ENCODE measurements at places on chromosomes 1 and 21.

DNA sequence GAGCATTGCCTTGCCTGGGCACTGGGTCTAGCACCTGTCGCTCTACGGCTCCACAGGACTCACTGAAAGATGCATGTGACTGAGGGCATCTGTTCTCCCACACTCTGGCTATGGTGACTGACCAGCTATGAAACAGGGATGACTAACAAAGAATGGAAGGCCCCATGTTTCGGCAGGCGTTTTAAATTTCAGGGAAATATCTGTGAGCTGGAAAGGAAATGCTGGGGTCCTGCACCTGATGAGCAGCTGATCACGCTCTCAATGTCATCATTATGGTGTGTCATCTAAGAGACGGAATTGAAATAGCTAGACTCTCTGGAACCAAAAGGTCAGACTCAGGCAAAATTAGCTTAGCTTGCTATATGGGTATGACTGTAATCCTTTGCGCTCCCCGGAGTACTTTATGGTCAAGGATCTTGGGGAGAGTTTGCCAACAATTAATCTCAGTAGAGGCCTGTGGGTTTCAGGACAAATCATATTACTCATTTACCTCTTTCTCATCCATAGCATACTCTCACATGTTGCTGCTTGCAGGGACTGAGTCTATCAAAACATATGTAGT is 24.5 kb upstream of the PALMD start:
- DNase-seq: no peak

- DNase-seq: no peak
These were observed 8.1 kb upstream of the TNFRSF4 start for GRCh38 chr1:1221887-1222574.

DNA sequence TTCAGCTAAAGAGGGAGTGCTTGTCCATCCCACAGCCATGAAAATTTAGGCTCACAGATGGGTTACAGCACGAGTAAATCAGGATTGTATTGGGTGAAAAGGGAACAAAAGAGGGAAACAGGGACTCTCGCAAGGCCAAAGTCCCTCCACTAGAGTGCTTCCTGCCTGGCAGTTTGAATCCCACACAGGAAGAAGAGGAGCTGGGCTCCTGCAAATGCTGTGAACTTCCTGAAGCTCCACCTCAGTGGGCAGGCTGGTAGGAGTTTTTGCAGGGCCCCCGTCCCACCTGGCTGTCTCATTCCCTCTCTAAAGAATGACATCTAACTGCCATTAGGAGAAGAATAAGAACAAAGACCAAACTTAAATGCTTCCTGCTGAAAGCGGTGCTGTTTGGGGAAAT is 712.0 kb upstream of the PRMT6 start:
- DNase-seq: peak; percentile 35

GRCh38 chr1:5423109-5423508 is 569.1 kb downstream of the NPHP4 start:
- no peak for DNase-seq

GRCh38 chr21:19197950-19198349 is 794.4 kb upstream of the TMPRSS15 start:
- no peak for DNase-seq

- DNase-seq: no peak
These were observed 20.9 kb downstream of the CD55 start for GRCh38 chr1:207342332-207342731.

DNA sequence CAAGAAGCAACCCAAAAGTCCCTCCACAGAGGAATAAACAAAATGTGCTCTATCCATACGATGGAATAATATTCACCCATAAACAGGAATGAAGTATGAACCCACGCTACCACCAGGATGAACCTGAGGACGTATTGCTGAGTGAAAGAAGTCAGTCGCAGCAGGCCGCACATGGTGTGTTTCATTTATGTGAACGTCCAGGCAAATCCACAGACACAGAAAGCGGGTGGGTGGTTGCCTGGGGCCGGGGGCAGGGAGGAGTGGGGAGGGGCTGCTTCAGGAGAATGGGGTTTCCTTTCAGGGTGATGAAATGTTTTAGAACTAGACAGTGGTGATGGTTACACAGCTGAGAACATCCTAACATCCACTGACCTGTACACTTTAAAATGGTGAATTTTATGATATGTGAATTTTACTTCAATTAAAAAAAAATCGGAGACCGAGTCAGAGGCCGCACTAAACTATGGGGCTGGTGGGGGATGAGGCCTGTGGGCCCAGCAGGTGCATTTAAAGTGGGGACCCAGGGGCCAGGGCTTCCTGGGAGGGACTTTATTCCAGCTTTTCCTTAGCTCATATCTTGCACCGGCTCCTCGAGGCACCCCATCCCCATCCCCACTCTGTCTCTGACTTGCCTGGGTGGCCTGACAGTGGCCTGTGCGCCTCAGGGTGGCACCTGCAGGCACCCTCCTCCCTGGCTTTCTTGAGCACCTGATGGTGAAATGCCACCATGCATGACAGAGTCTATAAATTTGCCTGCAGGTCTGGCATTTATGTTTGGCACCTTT is 392.6 kb upstream of the VAMP3 start:
- DNase-seq: peak; percentile 16

- peak; percentile 62 for DNase-seq
These were observed 45.9 kb upstream of the DPH5 start for GRCh38 chr1:101071470-101071891.

DNA sequence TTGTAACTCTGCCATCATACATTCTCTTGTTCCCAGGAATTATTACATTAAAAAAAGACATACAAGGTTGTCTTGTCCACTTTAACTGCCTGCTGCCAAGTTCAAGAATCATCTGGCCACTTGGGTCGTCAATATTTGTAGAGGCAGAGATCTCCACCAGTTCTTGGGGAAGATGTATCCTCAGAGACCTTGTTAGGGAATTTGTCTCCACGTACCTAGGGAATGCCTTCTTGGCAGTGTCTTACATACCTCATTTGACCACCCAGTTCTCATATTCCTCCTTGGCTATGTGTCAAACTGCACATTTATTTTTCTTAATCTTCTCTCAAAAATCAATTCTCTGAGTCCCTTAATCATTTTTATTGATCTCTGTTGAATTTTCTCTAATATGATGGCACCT is 266.0 kb downstream of the SPATA17 start:
- no peak for DNase-seq

DNA sequence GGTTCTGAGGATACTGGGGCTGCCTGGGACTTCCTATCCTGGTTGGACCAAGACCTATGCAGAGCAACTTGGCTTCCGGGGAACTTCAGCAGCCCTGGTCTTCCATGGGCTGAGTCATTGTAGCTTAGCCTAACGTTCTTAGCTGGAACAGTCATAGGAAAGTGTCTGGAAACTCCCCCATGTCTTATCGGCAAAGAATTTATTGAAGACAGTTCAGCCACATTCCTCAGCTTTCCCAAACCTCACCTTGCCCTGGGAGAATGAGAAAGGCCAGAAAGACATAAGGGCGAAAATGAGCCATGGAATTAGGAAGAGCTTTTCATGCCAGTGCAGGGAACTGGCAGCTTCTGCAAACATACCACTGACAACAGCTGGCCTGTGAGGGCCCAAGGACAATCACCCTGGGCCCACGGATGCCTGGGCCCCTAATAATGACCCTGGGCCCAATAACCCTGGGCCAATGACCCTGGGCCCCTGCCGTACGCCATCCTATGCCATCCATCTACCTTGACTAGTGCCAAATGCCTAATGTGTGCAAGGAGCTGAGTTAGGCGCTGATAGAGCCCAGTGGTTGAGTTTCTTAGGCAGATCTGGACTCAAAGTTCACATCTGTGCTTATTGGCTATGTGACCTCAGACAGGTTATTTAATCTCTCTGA is 114.4 kb upstream of the GADD45A start:
- peak; percentile 33 for DNase-seq

DNA sequence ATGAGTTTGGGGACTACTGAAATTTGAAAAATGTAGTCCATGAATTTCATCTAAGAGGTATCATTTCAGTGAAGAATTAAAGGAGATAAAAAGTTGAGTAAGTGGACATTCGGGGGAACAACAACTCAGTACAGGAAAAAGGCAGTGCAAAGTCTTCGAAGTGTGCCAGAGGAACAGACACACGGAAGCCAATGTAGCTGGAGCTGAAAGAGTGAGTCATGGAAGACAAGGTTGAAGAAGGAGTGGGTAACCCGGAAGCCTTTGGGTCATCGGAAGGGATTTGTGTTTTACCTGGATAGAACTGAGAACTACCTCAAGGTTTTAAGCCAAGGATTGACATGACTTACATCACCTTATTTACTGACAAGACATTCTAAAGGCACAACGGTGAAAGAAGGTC is 733.4 kb downstream of the NCAM2 start:
- DNase-seq: no peak

GRCh38 chr1:173393659-173394000 is 83.5 kb upstream of the PRDX6 start:
- DNase-seq: no peak

DNA sequence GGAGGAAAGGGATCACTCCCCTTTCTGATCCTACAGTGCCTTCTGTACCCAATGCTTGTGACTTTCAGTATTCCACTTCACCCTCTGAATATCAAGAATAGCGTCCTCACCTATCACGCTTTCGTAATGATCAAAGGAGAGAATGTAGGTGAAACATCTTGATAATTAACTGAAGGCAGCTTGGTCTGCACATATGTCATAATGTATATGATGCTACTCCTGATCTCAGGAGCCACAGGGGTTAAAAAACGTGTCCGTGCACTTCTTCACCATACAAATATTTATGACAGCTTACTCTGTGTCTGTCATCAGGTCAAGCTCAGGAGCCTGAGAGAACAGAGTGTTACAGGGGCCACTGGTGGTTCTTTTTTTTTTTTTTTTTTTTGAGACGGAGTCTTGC is 1.2 kb upstream of the PIK3C2B start:
- peak; percentile 59 for DNase-seq

- DNase-seq: no peak
These were observed 3.4 kb downstream of the GDAP2 start for GRCh38 chr1:117925981-117926380.

- DNase-seq: peak; percentile 56
These were observed 31.6 kb upstream of the C1orf146 start for GRCh38 chr1:92186081-92186480.

DNA sequence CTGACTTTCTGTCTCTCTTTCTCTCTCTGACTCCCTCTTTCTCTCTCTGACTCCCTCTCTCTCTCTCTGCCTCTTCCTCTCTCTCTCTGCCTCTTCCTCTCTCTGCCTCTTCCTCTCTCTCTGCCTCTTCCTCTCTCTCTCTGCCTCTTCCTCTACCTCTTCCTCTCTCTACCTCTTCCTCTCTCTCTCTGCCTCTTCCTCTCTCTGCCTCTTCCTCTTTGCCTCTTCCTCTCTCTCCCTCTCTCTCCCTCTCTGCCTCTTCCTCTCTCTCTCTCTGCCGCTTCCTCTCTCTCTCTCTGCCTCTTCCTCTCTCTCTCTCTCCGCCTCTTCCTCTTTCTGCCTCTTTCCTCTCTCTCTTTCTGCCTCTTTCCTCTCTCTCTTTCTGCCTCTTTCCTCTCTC is 18.6 kb upstream of the ANKRD45 start:
- DNase-seq: no peak

DNA sequence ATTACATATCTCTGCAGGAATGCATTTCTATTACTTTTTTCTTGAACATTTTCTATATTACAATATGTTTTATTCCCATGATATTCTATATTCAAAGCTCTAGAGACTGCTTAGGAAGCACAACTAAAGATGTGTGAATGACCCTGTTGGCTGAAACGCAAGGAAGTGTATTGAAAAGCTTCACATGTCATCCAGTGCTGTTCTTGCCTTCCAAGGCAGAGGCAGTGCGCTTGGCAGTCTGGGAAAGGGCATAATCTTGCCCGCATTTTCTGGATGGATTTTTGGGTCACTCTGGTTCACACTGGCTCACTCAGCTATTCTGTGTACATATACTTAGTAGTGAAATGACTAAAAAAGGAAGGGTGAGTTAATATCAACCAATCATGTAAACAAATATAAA is 262.4 kb downstream of the PTPRC start:
- DNase-seq: no peak

- DNase-seq: no peak
These were observed 15.4 kb downstream of the POLR3GL start for GRCh38 chr1:145979746-145980456.

- no peak for DNase-seq
These were observed 11.5 kb downstream of the TNFSF4 start for GRCh38 chr1:173195596-173196088.

DNA sequence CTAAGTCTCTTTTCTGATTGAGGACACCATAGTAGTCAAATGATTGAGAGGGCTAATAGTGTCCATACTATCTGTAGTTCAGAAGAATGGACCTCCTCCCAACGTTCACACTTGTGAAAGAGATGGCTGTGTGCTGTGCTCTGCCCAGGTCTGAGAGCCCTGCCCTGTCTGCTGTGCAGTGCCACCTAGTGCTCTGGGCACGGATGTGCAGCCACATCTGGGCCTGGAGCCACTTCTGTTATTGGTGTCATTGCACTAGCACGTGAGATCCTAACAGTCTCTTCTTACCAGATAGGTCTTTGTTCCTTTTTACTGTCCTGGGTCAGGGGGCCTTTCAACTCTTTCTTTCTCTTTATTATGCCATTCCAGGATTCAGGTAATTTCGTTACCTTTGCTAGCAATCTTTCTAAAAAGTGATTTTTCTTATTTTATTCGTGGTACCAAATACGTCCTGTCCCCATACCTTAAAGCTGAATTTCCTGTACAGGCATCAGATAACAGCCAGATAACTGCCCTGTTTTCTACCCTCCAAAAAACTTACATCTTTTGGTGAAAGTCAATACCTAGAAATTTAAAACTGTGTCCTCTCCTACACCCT is 21.7 kb downstream of the INTS3 start:
- DNase-seq: peak; percentile 91

DNA sequence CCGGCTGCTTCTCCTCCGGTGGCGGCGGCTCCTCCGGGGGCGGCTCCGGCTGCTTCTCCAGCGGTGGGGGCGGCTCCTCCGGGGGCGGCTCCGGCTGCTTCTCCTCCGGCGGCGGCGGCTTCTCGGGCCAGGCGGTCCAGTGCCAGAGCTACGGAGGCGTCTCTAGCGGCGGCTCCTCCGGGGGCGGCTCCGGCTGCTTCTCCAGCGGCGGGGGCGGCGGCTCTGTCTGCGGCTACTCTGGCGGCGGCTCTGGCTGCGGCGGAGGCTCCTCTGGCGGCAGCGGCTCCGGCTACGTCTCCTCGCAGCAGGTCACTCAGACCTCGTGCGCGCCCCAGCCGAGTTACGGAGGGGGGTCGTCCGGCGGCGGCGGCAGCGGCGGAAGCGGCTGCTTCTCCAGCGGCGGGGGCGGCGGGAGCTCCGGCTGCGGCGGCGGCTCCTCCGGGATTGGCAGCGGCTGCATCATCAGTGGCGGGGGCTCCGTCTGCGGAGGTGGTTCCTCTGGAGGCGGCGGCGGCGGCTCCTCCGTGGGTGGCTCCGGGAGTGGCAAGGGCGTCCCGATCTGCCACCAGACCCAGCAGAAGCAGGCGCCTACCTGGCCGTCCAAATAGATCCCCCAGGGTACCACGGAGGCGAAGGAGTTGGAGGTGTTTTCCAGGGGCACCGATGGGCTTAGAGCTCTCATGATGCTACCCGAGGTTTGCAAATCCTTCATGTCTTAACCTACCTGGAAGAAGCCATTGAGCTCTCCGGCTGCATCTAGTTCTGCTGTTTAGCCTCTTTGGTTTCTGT is 2.0 kb downstream of the LORICRIN start:
- no peak for DNase-seq
